ENCODE measurements at places on chromosomes 1 and 21. TPM values are rescaled to one million over a fixed set of nuclear protein-coding genes. Genes with fewer than 3 reads are reported as not detected.

MYCL gene
- 0.63 TPM for total RNA-seq

KRTAP13-2 gene
- total RNA-seq, result not detected

MIXL1 gene
- total RNA-seq, result 0.16 TPM

CDCA8 gene
- 2.2 TPM for total RNA-seq

PRAMEF7 gene
- total RNA-seq, result not detected

PADI1 gene
- 2.4 TPM for total RNA-seq

PLA2G2F gene
- not detected for total RNA-seq

PTPRC gene
- not detected for total RNA-seq

EXTL1 gene
- 2.3 TPM for total RNA-seq
